ENCODE measurements at places on chromosomes 4 and X.
A peak's percentile ranks its signal among the peaks of the same experiment; 100 is the strongest.

DNA sequence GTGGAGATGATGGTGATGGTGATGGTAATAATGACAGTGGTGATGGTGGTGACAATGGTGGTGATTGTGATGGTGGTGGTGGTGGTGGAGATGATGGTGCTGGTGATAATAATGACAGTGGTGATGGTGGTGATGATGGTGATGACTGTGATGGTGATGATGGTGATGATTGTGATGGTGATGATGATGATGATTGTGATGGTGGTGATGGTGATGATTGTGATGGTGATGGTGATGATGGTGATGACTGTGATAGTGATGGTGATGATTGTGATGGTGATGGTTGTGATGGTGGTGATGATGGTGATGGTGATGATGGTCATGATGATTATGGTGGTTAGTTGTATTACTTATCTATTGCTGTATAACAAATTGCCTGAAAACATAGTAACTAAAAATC lies 108.9 kb upstream of the NKX1-1 start:
- no peak for DNase-seq

DNA sequence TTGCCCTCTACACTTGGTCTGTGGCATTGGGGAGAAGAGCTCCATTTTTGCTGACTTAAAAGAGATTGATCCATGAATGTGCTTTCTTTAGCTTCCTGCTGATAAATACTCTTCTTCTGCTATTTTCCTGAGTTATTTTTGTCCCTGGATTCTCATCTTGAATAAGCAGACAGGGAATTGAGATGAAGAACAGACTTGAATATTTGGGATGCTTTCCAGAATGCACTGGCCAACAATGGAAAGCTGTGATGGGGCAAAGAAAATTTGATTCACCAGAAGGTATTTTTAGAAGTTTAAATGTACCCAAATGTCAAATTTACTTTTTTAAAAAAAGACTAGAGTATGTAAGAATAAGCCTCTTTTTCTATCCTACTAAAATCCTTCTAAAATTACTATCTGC lies 309.9 kb upstream of the PPP1R2C start:
- no peak for DNase-seq

- no peak for DNase-seq
Measured at GRCh38 chr4:71006203-71006907, 12.9 kb downstream of the DCK start.

- no peak for DNase-seq
Measured at GRCh38 chr4:173056271-173056670, 112.3 kb upstream of the GALNT7 start.

GRCh38 chrX:147485207-147485606 lies 426.5 kb upstream of the FMR1 start:
- no peak for DNase-seq

DNA sequence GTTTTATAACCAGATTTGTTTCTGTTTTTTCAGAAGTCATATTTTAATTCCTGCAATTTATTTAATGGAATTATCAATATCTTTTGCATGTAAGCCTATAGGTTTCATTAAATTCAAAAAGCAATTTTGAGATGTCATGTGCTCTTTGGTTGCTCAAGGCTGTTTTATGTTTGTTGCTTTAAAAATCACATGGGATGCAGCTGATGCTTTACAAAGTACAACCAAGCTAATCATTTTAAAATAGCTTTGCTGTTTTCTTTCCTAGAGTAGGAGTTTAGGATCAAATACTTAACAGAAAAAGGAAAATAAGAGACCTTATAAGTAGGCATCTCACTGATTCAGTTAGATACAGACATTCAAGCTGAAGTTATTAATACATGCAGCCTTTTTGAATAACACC lies 11.3 kb downstream of the CPEB2 start:
- no peak for DNase-seq

DNA sequence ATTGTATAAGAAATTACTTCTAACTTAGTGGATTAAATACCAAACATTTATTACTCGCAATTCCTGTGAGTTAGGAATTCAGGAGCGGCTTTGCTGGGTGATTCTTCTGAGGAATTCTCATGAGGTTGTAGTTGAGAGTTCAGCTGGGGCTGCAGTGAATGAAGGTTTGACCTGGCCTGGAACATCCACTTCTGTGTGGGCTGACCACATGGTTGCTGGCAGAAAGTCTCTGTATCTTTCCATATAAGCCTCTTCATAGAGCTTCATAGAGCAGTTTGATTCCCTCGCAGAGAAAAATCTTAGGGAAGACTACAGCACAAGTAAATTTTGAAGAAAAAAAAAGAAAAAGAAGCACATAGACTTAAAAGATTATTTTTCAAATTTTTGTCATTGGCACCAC lies 339.7 kb upstream of the NWD2 start:
- no peak for DNase-seq

DNA sequence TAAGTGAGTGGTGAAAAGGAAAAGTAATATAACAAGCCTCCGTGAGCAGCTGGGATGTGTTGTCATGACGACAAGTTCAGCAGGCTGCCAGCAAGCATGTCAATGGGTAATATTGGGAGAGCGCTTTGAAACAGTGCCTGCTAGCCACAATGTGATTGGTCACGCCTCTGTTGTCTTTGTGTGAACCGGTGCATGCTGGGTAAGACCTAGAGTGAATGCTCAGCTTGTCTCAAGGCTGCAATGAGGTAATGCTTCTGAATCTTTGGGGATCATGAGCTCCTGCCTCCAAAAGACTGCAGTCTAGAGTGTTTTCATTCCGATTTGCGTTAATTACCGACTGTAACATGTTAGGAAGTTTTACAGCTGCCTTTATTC lies 54.9 kb downstream of the STOX2 start:
- DNase-seq = no peak

DNA sequence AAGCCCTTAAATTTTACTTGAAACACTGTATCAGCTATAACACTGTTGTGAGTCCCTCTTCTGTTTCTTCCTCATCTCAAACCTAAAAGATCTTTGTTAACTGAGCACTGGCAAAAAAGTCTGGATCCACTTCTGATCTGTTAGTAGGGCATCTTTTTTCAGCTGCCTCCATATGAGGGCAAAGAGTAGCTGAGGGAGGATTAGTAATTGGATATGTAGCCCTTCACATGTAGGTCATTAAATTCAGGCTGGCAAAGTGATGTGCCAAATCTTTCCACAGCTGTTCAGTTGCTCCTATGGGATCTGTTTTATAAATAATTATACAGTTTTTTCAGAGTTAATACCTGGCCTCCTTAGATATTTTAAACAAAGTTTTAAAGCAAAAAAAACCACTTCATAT lies 1.1 kb upstream of the TRMT10A start:
- no peak for DNase-seq

DNA sequence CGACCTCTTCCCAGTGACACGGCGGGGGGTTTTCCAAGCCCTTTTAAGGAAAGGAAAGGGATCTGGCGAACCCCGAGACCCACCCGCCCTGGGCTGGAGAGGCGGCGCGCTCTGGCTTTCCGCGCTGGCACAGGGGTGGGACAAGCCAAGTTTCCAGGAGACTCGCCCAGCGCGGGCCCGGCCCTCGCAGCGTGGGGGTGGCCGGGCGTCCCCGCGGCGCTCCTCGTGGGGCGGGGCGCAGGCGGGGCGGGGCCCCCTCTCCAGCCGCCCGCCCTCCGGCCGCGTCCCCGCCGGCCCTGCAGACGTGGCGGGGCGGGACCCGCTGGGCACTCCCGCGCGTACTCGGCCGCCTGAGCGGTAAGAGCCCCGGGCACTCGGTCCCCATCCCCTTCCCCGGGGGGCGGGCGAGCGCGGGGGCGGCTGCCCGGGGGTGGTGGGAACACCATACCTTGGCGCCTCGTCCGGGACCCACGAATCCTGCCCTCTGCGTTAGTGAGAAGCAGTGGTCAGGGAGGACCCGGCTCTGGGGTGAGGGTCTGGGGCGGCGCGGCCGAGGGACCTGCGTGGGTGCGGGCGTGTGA lies at the start of gene FAM114A1:
TSS of gene FAM114A1 (plus strand) at position 329 of the 581 bp plus-strand sequence. CDS start 10,273 bp downstream, outside the sequence.
- peak; percentile 69 for DNase-seq

GRCh38 chr4:75786938-75787337 lies 62.6 kb downstream of the USO1 start:
- DNase-seq = no peak

DNA sequence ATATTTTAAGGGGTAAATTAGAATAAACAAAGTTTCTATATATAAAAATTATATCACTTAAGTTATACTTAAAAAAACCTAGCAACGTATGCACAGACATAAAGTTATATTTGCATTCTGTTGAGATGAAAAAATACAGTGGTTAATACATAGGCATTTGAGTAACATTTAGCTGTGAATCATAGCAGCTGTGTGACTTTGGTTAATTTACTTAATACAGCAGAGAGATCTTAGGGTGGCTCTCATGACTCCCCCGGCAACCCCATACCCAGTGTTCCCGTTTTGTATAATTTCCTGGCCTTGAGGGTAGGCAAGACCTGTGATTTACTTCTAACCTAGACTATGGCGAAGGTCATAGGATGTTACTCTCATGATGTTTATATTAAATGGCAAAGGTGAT lies 504.8 kb downstream of the INPP4B start:
- DNase-seq = no peak

DNA sequence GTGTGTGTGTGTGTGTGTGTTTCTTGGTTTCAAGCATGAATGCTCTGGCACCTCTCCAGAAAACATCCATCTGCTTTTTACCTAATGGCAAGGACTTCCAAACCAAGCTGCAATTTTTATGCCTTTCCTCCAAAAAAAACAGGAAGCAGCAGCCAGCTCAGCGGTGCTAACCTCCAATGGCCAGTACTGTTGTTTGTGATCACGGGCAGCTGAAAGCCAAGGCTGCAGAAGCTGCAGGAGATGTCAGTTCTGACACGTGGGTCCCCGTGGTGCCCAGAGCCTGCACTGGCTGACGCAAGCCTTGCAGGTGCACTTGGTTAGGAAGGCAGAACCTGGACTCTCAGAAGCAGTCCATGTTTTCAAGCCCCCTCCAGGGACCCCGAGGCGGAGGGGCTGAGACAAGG lies 313.6 kb upstream of the DDX53 start:
- peak; percentile 82 for DNase-seq

GRCh38 chrX:132491191-132491590 lies 2.4 kb upstream of the MBNL3 start:
- no peak for DNase-seq

DNA sequence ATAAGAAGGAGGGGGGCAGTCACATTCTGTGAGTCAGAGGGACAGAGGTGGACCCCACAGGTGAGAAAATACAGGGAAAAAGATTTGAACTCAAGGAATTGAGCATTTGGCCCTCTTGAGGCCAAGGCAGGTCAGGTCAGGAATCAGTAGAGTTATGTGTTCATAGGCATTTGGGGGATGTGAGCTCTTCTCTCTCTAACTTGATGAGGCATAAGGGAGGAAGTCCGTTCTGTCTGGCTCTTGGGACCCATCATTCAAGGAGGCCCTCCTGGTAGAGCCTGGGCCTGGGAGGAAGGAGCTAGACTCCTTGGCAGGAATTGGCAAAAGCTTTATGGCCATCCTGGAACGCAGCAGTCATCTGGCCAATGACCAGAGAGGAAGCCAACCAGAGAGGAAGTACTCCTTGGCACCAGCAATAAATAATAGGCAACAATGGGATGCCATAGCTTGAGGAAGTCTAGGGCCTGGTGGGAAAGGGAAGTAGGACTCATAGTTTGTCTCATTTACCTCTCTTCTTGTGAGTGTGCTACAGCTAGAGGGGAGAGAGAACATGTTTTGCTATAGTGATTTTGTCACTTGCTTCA lies 53.0 kb downstream of the MSN start:
- no peak for DNase-seq

DNA sequence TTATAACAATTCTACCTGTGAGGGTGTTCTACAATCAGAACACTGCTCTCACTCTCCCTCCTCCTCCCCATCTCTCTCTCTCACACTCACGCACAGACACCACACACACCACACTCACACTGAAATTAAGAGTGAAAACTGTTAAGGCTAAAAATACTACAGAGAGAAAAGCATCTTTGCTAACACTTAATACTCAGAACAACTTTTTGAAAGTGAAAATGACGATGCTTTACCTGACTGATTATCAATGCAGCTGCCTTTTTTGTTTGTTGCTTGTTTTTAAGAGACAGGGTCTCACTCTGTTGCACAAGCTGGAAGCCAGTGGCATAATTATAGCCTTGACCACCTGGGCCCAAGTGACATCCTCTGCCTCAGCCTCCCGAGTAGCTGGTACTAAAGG lies 222.4 kb downstream of the APBB2 start:
- no peak for DNase-seq

- no peak for DNase-seq
Measured at GRCh38 chr4:122621016-122621507, at the start of gene IL21. Gene IL21 (minus strand): TSS chr4:122621066. CDS start chr4:122621011, 55 bp downstream.

- DNase-seq = no peak
Measured at GRCh38 chrX:72644946-72645345, 69.2 kb downstream of the PHKA1 start.

GRCh38 chr4:80183250-80184052 lies 13.9 kb upstream of the PRDM8 start:
- DNase-seq = no peak

- peak; percentile 96 for DNase-seq
Measured at GRCh38 chr4:122798101-122798500, 28.5 kb upstream of the FGF2 start.

DNA sequence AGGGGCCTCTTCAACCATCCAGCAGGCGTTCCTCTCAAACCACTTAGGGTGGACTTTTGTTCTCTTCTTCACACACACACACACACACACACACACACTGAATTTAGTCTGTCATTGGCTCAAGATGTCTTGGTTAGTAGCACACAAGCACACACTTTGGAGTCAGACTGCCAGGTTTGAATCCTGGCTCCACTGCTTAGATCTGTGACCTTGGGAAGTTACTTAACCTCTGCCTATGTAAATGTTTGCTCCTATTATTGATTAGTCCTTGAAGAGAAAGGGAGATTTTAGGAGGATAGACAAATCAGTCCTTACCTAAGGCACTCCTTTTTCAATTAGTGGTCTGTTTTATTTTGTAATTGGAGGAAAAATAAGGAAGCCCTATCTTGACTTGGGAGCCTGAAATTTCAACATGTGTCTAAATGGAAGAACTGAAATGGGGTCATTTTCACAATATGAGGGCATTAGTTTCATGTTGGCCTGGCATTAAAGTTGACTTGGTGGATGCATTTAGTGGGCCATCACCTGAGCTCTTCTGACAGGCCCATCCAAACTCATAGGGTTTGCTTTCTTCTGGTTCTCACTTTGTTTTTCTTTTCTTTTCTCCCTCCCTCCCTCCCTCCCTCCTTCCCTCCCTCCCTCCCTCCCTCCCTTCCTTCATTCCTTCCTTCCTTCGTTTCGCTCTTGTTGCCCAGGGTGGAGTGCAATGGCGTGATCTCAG lies 13.3 kb upstream of the TMEM131L start:
- DNase-seq = no peak

- peak; percentile 14 for DNase-seq
Measured at GRCh38 chrX:153609917-153610835, 11.2 kb upstream of the CCNQ start.

- DNase-seq = no peak
Measured at GRCh38 chr4:158783785-158784184, 15.0 kb downstream of the FNIP2 start.

DNA sequence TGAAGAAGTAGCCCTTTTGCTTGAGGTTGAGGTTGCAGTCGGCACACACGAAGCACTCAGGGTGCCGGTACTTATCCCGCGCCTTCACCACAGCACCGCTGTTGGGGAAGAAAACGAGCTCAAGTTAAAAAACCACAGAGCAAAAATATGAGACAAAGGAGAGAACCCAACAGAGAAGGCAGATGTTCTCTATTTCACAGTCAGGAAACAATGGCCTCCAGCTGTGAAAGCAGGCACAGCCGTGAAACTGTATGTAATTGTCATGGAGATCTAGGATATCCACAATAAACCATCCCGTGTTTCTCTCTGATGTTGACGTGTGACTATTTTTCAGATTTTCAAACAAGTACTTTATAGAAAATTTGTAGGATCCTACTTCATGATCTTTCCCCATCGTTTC lies 30.9 kb upstream of the CCDC110 start:
- no peak for DNase-seq
